Stimulated activated CD8-positive, alpha-beta memory T cell treated with anti-CD3 and anti-CD28 coated beads, Interleukin-4, amount 100 ng/mL, for 48 hours (primary cell): ENCODE measurements at places on chromosomes 3 and 15.

DNA sequence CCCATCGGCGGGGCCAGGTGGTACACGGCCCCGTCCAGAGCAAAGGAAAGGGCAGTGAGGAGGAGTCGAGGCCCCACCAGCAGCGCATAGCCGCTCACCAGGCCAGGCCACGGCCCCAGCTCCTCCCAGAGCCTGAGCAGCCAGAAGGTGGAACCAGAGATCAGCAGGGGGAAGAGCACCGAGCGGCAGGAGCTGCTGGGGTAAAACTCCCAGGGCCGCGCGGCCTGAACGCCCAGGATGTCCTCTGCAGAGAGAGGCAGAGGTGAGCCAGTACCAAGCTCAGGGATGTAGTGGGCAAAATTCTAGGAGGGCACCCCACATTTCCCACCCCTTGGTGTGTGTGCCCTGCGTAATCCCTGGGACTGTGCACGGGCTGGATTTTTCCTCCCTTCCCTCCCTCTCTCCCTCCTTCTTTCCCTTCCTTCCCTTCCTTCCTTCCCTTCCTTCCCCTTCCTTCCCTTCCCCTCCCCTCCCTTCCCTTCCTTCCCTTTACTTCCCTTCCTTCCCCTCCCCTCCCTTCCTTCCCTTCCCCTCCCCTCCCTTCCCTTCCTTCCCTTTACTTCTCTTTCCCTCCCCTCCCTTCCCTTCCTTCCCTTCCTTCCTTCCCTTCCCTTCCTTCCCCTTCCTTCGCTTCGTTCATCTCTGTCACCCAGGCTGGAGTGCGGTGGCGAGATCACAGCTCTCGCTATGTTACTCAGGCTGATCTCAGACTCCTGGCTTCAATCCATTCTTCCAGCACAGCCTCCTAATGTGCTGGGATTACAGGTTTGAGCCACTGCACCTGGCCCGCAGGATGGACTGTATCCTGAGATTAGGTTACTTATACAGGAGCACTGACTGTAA is 6.3 kb upstream of the NCBP2 start:
- DNase-seq: no peak

DNA sequence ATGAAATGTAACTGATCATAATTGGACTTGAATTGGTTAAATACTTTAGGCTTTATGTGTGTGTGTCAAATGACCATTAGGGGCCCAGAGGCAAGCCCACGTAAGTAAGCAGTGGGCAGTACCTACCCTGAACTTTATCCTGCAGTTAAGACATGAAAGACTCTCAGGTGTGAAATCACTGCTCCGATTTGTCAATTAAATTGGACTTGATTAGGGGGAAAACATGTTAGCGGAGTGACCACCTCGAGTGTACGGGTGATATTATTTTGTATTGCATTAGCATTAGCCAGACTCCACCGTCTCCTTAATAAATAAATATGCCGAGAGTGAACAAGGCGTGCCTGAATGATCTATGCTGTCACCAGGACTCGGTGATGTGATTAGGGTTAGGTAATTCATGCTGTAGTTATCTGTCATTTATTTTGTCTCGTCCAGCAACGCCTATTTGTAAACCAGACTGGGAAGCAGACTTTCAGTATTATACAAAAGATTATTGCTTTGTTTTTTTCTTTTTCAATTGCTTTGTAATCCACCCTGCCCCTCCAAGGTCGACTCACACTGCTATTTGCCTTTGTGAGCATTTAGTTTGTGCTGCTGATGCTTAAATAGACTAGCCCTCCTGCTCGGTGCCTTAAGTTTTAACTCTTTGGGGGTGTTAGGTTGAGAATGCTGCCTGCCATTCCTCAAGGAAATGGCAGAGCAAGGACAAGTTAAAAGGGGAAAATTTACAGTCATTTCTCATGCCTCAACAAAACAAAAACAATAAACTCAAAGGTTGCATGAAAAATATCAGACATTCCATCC is 1.8 kb downstream of the RBMS3 start:
- no peak for DNase-seq

GRCh38 chr3:155512867-155513261 is 219.4 kb upstream of the STRIT1 start:
- no peak for DNase-seq

GRCh38 chr3:183819831-183820230 is 5.5 kb downstream of the MAP6D1 start:
- no peak for DNase-seq

DNA sequence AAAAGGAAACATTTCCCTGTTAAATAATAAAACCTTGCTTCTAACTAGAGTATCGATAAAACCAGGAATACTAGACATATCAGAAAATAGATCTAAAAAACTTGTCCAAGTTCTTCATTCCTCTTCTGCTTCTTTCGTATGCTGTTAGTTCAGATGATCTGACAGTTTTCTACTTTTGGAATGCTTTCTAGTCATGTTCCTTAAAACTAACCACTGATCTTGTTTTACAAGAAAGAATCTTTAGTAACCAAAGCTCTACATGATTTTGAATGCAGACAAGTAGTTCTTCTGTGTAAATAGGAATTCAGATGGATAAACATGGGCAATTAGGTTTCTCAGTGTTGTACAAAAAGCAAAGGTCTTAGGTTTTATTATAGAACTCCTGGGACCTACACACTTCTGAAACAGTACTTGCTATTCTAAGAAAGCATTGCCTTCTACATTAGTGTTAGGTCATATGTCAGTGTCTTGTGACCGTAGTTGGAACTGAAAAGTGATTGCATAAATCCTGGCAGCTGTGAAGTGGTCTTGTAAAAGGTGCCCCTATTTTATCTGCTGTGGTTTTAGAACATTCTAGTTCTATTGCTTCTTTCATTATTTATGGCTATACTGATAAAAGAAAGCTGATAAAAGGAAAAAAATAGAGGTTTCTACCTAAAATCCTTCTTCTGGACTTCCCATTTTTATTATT is 40.7 kb downstream of the SNRK start:
- no peak for DNase-seq

- DNase-seq: no peak
These were observed 84.6 kb downstream of the HCN4 start for GRCh38 chr15:73284090-73284716.

GRCh38 chr3:45178183-45179023 is 32.2 kb upstream of the CDCP1 start:
- no peak for DNase-seq

- no peak for DNase-seq
These were observed 151.8 kb upstream of the DPH6 start for GRCh38 chr15:35697549-35698299.

DNA sequence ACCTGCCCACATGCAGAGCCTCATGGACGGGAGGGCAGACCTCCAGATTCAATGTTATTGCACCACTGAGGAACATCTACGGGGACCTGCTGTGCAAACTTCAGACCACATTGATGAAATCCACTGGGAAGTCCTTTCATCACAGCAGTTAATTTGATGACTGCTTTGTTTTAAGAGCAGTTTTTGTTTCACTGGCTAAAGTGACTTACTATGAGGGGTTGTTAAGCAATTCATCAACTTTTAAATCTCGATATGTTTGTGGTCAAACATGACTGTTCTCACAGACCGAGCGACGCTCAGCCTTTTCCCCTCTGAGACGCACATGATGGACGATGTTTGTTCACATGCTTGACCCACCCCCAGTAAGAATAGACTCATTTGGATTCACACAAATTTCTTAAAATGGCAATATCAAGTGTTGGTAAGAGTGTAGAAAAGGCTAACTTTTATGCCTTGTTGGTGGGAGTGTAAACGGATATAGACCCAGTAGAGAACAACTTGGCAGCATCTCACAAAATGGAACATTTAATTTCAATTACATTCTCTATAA is 35.9 kb upstream of the IREB2 start:
- no peak for DNase-seq

DNA sequence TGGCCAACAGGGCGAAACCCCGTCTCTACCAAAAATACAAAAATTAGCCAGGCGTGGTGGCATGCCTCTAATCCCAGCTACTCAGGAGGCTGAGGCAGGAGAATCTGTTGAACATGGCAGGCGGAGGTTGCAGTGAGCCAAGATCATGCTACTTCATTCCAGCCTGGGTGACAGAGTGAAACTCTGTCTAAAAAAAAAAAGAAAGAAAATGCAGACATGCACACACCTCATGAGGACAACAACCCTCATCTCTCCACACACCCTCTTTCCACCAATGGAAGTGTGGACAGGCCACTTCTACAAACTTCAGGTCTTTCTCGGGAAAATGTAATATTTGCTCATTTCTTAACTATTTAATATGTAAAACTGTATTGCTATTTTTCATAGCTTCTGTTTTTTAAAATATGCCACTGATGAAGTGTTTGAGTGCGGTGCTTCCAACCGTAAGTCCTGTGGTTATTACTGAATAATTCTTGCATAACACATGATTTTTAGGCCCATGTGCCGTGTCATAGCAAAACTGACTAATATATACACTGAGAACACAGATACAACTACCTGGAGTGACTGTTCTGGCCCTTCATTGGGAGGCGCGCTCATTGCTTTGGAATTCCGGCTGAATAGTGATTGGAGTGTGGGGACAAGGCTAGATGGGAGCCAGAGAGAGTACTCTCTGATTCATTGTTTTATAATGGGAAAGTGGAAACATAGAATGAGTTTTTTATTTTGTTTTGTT is 23.1 kb downstream of the LRRC31 start:
- no peak for DNase-seq

GRCh38 chr15:69393831-69394491 is 20.2 kb upstream of the KIF23 start:
- no peak for DNase-seq

- DNase-seq: no peak
These were observed 62.4 kb upstream of the POLG start for GRCh38 chr15:89396723-89397652.

- no peak for DNase-seq
These were observed 16.9 kb upstream of the CLDN1 start for GRCh38 chr3:190339130-190339529.

DNA sequence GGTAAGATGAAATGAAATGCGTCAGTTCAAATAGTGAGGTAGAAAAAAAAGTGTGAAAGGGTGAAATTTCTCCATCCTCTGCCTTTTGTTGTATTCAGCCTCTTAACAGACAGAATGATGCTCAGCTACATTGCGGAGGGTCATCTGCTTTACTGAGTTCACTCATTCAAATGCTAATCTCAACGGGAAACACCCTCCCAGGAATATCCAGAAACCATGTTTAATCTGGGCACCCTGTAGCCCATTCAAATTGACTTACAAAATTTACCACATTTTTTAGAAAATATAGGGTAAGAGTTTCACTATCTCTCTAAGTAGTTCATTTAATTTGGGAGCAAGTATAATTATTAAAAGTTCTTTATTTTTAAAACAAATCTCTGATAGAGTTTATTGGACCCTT is 42.9 kb downstream of the C3orf38 start:
- DNase-seq: no peak

DNA sequence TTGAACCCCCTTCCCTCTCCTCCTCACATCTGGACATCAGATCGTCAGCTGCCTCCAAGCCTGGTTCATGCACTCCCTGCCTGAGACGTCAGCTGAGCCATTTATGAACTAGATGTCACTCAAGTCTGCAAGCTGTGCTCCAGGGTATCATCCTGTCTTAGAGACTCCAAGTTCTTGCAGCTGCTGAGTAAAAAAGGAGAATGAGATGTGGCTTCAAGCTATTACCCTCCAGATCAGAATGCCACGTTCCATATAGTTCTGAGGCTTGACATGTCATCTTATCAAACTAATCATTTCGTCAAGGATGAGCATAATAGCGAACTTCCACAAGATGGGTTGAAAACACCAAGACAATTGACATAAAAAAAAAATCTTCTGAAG is 766.3 kb downstream of the TBL1XR1 start:
- no peak for DNase-seq

DNA sequence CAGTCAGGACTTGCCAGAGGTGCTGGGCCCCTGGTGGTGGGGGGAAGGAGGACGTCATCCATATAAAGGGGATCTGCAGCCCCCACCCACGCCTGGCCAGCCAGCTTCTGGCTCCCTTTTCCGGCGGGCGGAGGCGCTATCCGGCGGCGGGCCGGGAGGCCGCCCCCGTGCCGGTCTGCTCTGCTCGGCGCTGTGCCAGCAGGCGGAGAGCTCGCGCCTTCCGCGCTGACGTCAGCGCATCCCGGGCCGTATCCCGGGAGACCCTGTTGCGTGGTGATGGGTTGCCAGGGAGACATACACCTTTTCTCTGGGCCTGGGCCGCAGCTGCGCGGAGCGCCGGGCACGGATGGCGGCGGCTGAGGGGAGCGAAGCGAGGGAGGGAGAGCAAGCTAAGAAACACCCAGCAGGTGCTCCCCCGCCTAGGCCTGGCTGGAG is 1.1 kb downstream of the FAM131A start:
- no peak for DNase-seq

DNA sequence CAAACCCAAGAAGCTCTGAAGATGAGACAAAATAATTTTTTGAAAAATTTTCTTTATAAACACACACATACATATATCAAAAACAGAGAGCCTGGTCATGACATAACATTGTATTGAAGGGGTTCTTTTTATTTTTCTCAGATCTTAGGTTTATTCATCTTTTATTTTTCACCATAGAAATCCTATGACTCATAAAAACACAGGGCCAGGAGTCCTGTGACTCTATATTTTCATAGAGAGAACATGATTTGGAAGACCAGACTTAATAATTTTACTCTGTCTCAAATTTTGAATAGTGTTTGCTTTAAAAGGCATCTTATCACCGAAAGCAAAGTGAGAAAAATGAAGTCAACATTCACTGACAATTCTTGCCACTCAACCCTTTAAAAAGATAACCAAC is 57.7 kb downstream of the SUCNR1 start:
- DNase-seq: no peak

DNA sequence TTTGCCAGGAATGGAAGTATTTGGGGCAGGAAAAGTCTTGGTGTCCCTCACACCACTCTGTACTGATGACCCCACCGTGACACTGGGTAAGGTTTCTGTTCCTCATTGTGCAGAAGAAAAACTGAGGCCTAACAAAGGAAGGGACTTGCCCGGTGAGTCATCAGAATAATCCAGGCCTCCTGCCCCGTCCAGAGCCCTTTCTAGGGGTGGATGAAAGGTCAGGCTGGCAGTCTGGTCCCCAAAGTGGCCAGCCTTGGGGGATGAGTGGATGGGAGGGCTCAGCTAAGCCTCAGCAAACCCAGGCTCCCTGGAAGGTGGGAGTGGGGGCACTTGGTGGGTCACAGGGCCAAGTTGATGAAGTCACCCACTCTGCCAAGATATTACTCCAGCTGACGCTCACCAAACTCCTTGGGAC is 2.3 kb upstream of the DNAH1 start:
- DNase-seq: no peak

DNA sequence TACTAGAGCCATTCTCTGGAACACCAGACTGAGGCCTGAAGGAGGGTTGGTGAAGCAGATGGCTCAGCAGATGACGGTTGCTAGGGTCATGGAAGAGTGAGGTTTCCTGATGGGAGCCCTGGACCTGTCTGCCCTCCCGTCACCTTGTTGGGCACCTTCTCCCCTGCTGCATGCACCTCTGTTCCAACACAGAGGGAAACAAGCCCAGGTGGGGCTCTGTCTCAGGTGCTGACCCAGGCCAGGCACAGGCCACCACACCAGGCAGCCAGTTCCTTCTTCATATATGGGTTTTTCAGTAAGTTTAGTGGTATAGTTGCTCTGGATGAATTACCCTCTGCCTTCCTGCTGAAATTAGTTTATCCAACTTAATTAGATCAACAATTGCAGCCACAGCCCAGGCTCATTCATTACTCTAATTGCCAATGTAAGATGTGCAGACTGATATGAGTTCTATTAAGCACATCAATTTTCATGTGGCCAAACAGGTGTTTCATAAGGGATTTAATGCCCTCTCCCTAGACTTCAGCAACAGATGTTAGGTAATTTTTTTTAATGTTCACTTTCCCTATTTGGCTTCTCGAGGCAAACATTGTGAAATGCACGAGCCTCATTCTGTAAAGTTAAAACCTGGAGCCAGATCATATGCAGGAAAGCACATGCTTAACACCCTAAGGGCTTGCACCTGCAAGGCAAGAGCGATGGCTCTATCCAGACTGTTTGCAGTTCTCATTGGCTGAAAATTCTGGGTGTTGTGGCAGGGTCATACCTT is 174.8 kb downstream of the CHDH start:
- no peak for DNase-seq
